ENCODE measurements at places on chromosomes 7 and 10.

GRCh38 chr10:65571011-65571570 lies 1354.7 kb upstream of the LRRTM3 start:
- DNase-seq = no peak

GRCh38 chr7:157122800-157123495 lies 15.8 kb upstream of the UBE3C start:
- DNase-seq = no peak

DNA sequence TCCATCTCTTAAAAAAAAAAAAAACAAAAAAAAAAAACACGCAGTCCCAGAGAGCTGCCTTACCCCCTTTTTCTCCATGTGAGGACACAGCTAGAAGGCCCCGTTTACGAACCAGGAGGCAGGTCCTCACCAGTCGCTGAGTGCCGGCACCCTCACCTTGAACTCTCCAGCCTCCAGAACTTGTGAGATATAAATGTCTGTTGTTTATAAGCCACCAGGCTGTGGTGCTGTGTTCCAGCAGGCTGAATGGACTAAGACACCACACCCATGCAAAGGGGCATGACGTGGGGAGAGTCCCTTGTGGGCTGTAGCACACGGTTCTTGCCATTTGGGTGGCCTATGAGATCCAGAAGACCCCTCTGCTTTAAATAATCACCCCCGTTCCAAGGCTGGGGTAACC lies 17.2 kb downstream of the ECHDC3 start:
- no peak for DNase-seq

- DNase-seq = no peak
Observed at GRCh38 chr7:135161669-135162068, 8.8 kb downstream of the CYREN start.

- DNase-seq = peak; percentile 53
Observed at GRCh38 chr10:59625721-59626522, 83.7 kb downstream of the SLC16A9 start.

GRCh38 chr10:3054851-3055199 lies 12.5 kb upstream of the PFKP start:
- no peak for DNase-seq

DNA sequence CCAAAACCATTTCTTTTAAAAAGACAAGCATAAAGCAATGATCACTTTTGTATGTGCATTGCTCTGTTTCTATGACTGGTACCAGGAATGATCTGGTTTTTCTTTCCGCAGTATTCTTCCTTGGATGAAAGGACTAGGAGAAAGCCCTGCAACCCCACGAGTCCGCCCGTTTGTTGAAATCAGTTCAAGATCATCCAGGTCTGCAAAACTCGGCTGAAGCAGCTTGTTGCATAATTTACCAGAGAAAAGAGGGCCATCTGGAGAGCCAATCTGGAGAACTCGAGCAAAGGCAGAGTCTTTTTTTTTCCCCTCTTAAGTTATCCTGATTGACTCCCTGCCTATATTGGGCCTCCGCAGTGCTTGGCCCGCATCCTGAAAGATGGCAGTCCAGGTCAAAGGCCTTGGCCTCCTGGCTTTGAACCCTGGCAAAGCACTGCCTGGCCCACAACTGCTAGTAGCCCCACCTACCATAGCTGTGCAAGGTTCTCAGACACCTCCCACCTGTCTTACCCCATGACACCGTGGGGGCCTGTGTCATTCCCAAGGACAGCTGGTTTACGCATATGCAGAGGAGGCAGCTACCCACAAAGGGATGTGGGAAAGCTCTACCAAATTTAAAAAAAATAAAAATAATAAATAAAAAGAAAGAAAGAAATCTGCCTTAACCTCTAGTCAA lies 572.2 kb downstream of the INHBA start:
- DNase-seq = no peak

GRCh38 chr10:1363446-1364121 lies 307.4 kb downstream of the WDR37 start:
- no peak for DNase-seq

GRCh38 chr10:436911-437665 lies 252.4 kb downstream of the DIP2C start:
- peak; percentile 34 for DNase-seq
